Amniotic epithelial cell (primary cell): ENCODE measurements at places on chromosomes 3 and 15.

GRCh38 chr15:68676011-68676605 is 97.3 kb downstream of the CORO2B start:
- peak; percentile 21 for DNase-seq

- DNase-seq = peak; percentile 82
These were observed 6.5 kb downstream of the RUBCN start for GRCh38 chr3:197730200-197730599.

DNA sequence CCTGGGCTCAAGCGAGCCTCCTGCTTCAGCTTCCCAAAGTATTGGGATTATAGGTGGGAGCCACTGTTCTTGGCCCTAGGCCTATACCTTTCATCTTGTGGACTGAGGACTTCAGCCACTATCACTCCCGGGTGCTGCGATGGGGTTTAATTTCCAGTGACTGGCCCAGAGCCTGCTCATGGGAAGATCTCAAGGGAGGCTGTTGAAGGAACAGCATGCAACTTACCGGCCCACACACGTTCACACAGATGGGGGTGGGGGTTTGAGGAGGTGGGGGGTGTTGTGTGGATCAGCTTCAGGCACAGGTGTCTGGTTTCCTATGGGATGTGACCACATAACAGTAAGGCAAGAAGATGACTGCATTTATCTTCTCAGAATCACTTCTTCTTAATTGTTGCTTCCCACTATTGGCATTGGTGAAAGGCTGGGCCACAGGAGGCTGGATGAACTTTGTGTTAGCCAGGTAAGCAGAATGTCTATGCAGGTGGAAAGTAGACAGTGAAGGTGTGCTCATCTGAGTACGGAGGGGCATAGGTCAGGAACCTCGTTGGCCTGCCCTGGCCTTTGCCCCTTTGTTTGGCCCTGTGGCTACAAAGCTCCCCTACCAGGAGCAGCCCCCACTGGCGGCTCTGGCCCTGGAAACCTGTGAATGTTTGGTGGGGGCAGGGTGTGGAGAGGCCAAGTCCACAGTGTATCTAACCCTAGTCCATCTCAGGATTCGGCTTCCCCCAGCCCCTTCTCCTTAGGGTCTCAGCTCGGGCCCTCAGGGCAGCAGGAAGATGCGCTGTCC is 1.4 kb upstream of the APBA2 start:
- no peak for DNase-seq

DNA sequence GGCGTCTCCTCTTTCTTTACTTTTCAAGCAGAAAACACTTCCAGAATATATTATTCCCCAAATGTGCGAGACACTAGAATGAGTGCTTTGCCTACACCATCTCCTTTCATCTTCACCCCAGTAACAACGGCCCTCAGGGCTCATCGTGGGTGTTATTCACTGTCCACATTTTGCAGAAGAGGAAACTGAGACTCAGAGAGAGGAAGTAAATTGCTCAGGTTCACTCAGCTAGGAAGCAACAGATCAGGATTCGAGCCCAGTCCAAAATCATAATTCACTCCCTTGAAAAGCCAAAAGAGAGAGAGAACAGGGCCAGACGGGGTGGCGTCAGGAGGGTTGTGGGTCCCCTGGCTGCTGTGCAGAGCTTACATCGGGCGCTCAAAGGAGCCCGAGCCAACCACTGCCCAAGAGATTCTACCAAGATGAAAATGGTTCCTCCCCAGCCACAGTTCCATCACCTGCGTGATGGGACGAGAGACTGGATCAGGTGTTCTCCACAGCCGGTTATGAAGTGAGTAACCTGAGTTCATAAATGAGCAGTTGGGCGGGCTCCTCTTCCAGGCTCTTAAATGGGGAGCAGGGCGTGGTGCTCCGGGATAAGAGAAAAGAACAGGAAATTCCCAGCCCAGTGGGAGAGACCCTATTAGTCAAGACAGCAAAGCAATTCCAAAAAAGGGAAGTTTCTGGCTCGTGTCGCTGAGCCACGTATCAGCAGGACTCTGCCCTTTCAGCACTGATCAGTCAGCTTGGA is 48.6 kb upstream of the FLNB start:
- peak; percentile 52 for DNase-seq

GRCh38 chr3:15345066-15345607 is 12.8 kb upstream of the SH3BP5 start:
- no peak for DNase-seq

DNA sequence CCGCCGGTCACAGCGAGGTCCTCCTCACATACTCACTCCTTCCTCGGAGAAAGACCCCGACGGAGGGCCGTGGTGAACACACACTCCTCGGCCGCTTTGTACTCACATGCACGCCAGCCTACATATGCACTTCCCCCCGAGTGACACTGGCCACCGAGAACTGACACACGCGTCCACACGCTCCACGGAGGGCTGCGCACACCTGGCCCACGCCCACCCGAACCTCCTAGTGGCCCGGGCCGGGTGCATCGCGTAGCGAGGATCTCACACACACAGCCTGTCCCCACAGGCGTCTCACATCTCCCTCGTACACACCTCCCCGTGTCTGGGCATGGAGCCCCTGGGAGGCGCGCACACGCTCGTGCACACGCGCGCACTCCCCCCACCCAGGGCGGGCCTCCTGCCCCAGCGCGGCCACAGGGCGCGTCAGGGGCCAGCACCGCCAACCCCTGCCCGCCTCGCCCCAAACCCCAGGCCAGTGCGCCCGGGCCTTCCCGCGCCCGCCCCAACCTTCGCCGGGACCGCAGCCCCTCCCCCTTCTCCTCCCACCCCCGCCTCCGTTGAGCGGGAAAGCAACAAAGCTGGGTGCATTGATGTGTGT is 411 bp upstream of the C3orf70 start:
- DNase-seq = no peak

DNA sequence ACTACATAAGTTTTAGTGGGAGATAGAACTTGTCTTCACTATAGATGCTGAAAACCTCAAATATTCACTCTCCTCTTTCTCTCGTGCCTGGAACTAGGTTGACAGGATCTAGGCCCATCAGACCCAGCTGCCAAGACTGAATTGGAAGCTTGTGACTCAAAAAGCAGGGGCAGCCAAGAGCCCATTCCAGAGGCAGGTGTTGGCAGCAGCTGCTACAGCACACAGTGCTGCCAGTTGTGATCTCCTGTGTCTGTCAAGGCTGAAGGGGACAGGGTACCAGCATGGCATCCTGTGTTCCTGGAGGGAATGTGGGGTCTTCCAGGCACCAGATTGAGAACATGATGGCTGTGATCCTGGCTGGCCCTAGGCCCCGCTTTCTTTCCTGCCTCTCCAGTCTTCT is 92.5 kb upstream of the MB21D2 start:
- no peak for DNase-seq

GRCh38 chr3:52436500-52437149 is 8.3 kb downstream of the SEMA3G start:
- peak; percentile 83 for DNase-seq

DNA sequence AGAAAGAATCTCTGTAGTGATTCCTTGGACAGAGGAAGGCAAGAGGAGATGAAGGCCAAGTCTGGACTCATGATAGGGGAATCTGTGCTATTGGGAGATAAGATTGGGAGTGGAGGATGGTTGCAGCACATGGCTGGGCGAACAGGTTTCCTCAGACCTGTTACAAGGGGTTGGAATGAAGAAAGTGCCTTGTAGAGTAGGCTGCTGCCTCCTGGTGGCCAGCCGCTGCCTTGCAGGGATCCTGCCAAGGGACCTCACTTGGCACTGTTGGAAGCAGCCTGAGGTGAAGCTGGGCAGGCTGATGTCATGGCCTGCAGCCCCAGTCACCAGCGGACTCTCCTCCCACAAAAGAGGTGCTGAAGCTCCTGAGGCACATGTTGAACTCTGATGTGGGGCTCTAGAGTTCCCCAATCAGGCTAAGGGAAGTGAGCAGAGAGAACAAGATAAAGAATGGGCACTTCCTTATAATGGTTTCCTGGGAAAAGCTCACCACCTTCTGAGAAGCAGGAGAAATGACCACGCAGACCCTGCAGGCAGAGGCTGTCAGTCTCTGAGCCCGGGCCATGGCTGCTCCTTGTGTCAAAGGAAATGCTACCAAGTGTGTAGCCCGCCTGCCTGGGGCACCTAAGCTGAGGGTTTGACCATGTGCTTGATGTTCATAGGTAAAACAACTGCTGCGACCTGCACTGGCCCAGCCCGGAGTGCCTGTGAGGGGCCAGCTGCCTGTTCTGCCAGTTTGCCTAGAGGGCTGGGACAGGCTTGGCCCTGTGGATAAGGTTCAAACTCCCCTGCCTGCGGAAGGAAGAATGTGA is 1.6 kb upstream of the TEX264 start:
- DNase-seq = peak; percentile 82

GRCh38 chr3:29914861-29915524 is 634.1 kb downstream of the RBMS3 start:
- no peak for DNase-seq

GRCh38 chr3:20853890-20854289 is 667.9 kb upstream of the SGO1 start:
- DNase-seq = no peak

GRCh38 chr3:11774296-11774877 is 72.3 kb downstream of the TAMM41 start:
- peak; percentile 21 for DNase-seq

GRCh38 chr3:123489400-123490004 is 40.6 kb upstream of the ADCY5 start:
- DNase-seq = peak; percentile 48

DNA sequence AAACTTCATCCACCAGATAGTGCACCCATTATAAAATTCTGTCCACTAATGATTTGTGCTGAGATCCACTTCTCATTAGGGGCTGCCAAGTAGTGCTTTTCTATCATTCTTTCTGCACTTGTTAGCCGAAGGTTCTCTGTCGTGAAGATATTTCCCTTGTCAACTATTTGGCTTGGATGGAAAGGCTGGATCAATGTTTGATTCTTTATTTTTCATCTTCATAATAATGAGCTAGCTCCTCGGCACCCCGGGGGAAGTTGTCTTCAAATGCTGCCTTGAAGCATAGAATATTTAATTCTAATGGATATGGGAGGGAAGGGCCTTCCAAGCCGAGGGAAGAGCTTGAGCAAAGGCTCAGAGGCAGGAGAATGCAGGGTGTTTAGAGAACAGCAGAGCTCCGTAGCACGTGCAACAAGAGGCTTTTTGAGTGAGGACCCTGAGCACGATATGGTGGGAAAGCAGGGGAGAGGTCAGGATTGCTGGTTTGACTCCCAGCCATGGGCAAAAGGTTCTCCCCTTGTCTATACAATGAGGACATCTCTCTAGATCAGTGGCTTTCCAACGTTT is 16.3 kb upstream of the MUC20 start:
- no peak for DNase-seq

DNA sequence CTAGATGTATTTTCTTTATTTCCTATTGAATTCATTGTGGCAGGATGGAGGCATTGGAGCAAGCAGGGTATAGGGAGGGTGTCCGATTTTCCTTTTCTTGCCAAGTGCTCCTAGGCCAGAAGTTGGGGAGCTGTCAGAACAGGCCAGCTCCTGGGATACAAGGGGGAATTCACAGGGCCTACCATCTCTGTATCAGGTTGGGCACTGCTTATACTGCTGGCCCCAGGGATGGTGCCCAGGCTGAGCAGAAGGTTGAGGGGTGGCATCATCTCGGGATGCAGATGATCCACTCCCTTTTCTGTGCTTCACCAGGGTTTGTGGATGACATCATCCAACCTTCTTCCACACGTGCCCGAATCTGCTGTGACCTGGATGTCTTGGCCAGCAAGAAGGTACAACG is 79.5 kb downstream of the PCCB start:
- no peak for DNase-seq

DNA sequence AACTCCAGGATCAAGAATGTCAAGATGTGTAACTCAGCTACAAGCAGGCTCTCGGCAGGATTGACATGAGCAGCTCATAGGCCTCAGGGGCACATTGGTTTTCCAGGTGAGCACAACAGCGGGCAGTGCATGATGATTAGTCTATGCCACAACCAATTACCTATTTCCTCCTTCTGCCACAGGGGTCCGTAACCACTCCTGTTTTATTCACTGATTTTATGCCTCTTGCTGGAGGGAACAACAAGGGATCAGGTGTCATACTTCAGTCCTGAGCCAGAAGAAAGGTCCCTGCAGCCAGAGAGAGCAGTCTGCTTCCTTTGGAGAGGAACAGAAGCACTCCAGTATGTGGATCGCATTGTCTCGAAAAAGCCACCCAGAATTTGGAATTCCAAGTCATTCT is 35.1 kb upstream of the PTPRG start:
- DNase-seq = no peak

DNA sequence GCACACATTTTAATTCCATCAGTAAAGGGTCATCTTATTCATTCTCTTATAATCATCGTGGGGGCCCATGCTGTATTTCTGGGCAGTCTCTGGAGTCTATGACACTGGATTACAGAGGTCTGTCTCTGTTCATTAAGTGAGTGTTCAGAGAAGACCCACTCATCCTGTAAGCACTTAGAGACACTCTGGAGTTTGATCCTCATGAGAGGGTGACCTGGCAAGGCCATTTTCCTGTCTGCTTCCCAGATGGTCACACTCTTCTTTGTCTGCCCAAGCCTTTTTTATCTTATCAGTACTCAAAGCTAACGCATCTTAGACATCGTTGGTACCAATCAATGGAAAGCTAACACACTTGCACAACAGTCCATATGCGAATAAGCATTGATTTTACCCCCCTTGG is 333.1 kb downstream of the RORA start:
- DNase-seq = no peak

DNA sequence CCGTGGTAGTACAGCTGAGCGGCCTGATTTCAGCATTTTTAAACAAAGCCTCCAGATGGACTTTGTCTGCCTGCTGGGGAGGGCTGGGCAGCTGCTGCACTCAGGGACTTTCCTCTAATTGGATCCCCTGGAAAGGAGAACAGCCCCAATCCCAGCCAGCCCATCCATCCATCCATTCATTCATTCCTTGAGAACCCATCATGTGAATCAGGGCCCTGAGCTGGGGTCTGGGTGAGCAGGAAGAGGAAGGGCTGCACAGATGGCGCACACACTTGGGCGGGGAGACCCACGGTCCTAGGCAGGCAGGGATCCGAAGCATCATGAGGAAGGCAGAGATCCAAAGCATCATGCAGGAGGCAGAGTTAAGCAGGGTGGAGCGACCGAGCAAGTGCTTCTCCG is 45.7 kb downstream of the TPRA1 start:
- no peak for DNase-seq

DNA sequence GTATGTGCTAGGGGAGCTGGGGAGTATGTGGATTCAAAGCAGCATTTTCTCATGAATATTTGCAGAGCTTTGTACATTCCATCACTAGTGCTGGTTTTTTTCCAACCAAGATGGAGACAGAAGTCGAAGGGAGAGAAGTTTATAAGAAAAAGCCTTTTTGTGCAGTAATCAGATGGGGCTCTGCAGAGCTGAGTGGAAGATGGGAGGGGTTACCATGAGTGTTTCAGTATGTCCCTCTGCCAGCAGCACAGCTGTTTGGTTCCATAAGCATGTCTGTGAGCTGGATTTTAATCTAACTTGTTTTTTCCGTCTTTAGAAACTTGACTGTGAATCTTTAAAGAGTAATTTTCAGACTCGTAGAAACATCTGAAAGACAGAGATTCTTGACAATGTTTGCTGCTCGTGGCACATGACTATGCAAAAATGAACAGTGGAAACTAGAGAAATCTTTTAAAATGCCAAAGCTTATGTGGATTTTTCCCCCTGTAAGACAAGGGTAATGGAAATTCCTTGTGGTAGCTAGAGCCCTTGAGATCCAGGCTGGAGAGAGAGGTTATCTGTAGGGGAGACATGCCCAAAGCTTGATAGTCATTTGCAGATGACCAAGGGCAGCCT is 20.3 kb downstream of the STARD9 start:
- DNase-seq = no peak

GRCh38 chr15:68387381-68388143 is 44.4 kb downstream of the ITGA11 start:
- peak; percentile 59 for DNase-seq
